CD4-positive, alpha-beta T cell treated with Interleukin-2 at 100 ng/mL for 4 hours (primary cell): ENCODE measurements at places on chromosomes 16 and 17.

DNA sequence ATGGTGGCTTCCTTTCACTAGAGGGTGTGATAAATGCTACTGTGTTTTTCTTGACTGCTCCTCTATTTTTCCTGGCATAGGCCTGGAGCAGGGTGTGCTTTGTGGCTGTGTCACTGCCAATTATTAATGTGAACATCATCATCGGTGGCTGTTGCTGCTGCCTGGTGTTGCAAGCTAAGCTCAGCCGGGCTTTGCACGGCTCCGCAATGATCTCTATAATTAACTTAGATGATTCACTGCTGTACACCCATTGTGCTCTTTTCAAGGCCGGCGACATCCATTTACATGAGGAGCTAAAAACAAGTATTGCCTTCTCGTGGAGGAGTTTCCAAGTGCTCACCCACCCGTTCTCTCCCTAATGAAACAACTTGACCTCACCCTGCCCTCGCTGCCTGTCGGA, 160.1 kb upstream of the IRX3 start:
- no peak for DNase-seq

DNA sequence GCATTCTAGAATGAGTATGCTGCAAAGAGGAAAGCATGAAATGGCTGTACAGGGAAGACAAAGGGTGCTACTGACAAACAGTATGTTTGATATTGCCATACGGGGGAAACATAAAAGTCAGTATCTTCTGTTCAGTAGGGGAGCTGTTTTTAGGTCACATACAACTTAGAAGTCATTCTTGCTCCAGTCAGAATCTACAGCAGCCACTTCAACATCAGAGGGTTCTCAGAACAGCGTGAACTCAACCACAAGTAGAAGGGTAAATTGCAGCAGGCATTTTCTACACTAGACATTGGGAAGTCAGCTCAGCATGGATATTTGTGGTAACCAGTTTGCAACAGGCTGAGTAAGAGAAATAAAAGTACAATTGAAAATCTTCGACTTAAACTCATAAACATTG, 1241.8 kb upstream of the GOT2 start:
- no peak for DNase-seq

GRCh38 chr16:13791095-13791494, 128.9 kb upstream of the ERCC4 start:
- DNase-seq = no peak

GRCh38 chr17:17849147-17849820, 12.5 kb upstream of the SREBF1 start:
- peak; percentile 91 for DNase-seq

- no peak for DNase-seq
Observed at GRCh38 chr17:29594519-29595090, 1.7 kb downstream of the ANKRD13B start.

- no peak for DNase-seq
Observed at GRCh38 chr16:17362183-17362582, 108.6 kb downstream of the XYLT1 start.

DNA sequence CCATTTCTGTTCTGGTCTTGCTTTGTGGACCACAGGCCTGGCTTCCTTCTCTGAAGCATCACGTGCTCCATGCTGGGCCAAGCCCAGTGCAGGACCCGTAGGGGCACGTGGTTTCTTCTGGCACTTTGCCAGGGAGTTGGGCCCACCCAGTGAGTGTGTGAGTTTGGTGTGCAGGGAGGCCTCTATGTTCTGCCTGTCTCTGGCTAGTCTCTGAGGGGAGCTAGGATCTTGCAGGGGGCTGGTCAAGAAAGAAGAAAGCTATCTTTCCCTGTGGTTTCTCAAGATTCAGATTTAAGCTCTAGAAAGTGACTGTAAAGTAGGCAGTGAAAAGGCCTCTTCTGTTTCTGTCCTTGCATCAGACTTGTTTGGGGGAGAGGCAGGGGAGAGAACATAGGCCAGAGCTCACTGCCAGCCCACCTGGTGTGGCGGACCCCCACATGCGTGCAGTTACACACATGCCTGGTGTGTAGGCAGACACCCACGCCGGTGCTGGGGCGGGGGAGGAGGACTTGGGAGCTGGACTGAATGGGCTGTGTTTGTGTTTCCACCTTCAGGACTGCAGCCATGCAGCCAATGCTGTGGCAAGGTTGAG, 11.8 kb downstream of the LASP1 start:
- no peak for DNase-seq

- no peak for DNase-seq
Observed at GRCh38 chr16:75265911-75266701, 14.7 kb upstream of the BCAR1 start.

DNA sequence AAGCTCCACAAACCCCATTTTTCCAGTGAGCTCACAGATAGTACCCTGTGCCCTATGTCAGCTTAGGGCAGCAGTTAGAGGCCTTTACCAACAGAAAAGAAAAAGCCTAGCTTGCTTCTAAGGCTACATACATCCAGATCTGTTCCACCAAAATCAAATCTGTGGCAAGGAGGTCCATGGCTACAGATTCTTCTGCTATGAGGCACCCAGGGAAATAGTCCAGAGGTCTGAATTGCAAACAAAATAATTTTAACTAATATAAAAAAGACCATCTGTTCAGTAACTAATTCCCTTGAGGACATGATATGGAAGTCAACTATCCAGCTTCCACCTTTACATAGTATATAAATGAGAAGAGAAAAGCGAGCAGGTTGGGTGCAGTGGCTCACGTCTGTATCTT, 129.3 kb downstream of the PARN start:
- DNase-seq = no peak

- DNase-seq = no peak
Observed at GRCh38 chr17:38324141-38324697, 19.5 kb downstream of the GPR179 start.

- DNase-seq = no peak
Observed at GRCh38 chr16:52676959-52677358, 130.0 kb upstream of the TOX3 start.

DNA sequence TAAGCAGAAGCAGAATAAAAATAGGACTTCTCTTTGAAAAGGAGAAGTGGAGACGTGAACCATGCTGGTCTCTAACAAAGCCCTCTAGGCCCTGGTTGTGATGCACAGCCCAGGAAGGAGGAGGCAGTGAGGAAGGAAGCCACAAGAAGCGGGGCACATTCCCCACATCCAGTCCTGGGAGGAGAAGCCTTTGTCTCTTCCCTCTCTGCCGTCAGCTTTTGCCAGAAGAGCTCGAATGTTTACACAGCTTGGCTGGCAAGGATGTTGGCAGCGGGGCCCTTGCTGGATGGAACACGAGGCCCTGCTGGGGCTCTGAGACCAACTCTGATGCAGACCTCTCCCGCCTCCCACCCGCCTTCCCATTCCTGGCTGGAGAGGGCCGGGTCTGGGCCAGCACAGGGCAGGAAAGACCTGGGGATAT, 91.3 kb downstream of the MAF start:
- no peak for DNase-seq

DNA sequence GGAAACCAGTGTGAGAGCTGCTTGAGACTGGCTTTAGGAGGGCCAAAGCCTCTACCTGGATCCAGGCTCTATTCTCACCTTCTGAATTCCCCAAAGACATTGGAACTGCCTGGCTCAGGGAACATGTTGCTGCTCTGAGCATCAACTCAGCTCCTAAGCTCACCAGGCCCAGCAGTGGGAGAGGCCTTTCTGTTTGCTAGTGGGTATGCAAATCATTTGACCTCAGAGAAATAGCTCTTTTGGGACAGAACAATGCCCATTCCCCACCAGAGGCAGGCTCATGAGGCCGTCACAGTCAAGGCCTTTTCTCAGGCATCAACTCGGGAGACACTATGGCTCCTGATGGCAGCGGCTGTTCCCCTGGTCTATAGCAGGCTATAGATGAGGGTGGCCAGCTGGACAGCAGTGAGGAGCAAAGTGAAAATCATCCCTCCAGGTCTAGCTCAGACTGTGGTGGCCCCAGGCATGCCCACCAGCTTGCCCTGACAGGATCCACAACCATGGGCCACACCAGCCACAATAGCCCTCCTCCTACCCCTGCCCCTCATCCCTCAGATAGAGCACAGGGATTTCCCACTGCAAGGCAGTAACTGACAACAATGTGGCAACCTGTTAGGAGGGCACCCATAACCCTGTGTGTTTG, 30.4 kb upstream of the GFOD2 start:
- no peak for DNase-seq

DNA sequence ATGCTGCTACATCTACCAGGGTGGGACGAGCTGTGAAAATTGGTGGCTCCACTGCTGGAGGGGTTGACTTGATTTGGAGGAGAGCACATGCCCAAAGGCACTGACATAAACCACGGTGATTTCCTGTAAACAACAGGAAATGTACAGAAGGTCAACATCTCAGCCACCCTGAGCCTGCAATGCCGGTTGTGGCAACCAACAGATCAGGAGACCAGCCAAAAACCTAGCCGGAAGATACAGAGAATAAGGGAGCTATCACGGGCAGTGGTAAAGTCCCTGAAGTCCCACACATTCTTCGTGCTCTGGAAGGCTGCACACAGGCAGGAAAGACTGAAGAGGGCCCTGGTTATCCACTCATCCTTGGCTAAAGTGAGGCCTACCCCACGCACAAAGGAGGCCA, 56.2 kb downstream of the ADCY9 start:
- DNase-seq = peak; percentile 24

DNA sequence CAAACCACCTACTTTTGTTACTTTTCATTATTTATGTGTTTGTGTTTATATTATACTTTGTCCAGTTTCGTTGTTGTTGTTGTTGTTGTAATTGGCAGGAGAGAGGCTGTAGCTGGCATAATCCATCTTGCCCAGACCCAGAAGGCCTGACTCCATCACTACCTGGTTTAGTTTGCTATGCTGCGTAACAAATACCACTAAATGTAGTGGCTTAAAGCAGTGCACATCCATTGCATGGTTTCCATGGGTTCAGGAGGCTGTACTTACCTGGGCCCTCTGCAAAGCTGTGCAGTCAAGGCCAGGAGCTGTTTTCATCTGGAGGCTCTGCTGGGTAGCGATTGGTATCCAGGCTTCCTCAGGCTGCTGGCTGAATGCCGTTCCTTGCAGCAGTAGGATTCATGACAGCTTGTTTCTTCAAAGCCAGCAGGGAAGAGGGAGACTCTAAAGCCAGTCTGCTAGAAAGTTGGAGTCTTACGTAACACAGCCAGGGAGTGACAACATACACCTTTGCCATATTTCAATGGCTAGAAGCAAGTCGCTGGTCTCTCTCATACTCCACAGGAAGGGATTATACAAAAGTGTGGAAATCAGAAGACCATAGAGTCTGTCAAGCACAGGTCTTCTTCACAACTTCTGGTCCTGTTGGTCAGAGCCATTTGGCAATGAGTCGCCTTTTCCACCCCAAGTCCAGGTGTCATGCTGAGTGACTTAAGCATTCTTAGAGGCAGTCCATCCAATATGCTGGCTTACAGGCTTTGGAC, 41.1 kb downstream of the TNRC6C start:
- DNase-seq = no peak

- no peak for DNase-seq
Observed at GRCh38 chr16:58198803-58199411, 1.0 kb upstream of the CSNK2A2 start.

DNA sequence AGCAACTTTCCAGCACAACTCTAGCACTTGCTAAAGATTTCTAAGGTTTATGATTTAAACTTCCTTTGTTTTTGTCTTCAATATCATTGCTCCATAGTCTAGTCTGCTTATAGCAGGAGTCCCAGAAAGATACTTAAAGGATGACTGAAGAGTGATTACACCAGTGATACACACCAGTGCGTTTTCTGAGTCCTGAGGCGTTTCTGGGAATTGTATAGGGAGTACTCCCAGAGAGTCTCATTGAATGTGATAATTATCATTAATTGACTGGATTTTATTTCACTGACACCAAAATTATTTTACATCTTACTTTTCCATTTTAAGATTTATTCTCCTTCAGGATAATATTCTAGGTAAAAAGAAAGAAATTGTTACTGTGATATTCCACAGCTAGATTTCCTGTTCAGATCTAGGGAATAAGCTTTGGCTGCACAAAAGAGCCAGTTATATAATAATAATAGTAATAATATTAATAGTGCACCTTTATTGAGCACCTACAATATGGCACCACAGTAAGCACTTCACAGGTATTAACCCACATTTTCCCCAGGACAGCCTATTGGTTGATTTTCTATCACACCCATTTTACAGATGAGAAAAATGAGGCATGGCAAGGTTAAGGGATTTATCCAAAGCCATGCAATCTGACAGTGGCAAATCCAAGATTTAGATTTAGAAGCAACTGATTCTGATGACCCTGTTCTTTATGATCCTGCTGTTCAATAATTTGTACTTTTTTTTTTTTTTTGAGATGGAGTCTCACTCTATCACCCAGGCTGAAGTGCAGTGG, 62.6 kb downstream of the IRX5 start:
- DNase-seq = no peak

- no peak for DNase-seq
Observed at GRCh38 chr17:50183421-50183994, 17.7 kb downstream of the SGCA start.

DNA sequence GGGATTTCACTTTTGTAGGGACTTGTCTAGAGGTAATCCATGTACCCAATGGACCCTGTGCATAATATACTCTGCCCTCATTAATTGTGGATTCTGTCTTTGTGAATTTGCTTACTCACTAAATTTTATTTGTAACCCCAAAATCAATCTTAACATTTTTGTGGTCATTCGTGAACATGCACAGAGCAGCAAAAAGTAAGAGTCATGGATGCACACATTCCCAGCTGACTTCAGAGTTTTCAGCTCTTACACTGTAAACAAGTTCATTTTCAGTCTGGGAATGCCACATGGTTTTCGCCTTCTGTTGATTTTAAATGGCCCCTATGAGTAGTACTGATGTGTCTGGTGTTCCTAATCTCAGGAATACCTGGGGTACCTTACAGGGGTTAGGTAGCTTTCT, 24.3 kb downstream of the TAC4 start:
- DNase-seq = no peak

- DNase-seq = no peak
Observed at GRCh38 chr17:64635647-64636305, 26.3 kb downstream of the SMURF2 start.

- DNase-seq = no peak
Observed at GRCh38 chr16:77662246-77662645, 60.1 kb upstream of the NUDT7 start.

GRCh38 chr17:68734187-68734900, 133.2 kb upstream of the FAM20A start:
- DNase-seq = no peak

- no peak for DNase-seq
Observed at GRCh38 chr17:31013844-31014243, 43.0 kb downstream of the RNF135 start.

GRCh38 chr16:87044032-87044382, 273.2 kb downstream of the C16orf95 start:
- DNase-seq = no peak

- peak; percentile 1 for DNase-seq
Observed at GRCh38 chr17:3514873-3515272, 39.1 kb downstream of the ASPA start.

GRCh38 chr16:11372073-11372828, 27.0 kb downstream of the RMI2 start:
- DNase-seq = no peak

DNA sequence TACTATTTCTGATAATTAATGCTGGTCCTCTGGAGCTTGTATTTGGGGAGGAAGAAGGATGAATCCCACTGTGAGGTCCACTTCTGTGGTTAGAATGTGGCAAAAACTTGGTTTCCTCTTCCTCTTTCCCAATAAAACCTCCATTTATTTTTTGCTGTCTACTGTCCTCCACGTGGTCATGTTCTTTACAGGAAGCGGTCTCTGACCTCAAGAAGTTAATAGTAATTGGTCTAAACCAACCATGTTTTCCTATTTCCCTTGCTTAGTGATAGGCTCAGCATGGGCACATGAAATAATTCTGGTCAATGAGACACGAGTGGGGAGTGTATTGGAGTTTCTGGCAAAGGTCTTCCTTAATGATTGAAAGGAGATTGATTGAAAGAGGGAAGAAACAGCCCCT, 33.9 kb downstream of the CHP2 start:
- DNase-seq = no peak

- no peak for DNase-seq
Observed at GRCh38 chr17:80943346-80944145, 48.1 kb upstream of the CHMP6 start.
